LNCaP clone FGC (cell line): ENCODE measurements at places on chromosomes 2 and 18.

GRCh38 chr2:36423172-36423571, 67.6 kb downstream of the CRIM1 start:
- DNase-seq = no peak

- DNase-seq = no peak
Observed at GRCh38 chr2:172361360-172361759, 66.0 kb upstream of the ITGA6 start.

DNA sequence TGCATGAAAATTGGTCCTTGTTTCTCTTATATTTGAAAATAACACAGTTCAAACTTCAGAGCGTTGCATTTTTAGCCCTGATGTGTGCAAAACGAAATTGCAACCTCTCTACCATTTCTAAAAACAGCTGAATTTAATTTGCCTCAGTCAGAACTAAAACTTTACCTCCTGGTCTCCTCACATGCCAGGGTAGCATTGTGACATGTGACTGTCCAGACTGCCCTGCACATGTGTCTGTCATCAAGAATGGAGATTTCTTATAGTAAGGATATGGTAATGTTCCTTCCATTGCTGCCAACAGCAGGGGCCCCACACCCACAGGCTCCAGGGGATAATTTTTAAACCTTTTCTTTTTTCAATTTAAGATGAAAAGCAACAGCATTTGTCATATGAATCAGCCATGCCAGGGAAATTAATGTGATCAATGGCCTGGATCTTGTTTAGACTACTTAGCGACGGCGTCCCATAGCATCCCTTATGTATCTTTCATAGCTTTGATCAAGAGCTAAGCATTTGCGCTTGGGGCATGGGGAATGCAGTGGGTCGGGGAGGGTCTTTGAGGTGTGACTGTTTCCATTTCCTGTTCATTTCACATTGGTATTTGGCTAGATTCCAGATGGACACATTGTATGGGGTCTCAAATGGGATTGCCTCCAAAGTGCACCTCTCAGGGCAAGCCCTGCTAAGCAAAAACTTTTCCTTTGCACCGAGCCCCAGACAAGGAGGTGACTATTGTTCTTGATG, 92.4 kb upstream of the RASGRP3 start:
- DNase-seq = no peak

- DNase-seq = peak; percentile 73
Observed at GRCh38 chr18:76981396-76981968, 151.1 kb downstream of the MBP start.

GRCh38 chr18:39453356-39453755, 1887.8 kb upstream of the CELF4 start:
- DNase-seq = no peak

GRCh38 chr2:182818925-182819324, 47.5 kb downstream of the FRZB start:
- no peak for DNase-seq

DNA sequence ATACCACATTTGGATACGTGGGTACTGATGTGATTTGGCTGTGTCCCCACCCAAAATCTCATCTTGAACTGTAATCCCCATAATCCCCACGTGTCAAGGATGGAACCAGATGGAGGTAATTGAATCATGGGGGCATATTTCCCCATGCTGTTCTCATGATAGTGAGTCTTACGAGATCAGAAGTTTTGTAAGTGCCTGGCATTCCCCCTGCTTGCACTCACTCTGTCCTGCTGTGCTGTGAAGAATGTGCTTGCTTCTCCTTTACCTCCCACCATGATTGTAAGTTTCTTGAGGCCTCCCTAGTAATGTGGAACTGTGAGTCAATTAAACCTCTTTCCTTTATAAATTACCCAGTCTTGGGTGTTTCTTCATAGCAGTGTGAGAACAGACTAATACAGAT, 70.3 kb downstream of the CHST9 start:
- DNase-seq = no peak

DNA sequence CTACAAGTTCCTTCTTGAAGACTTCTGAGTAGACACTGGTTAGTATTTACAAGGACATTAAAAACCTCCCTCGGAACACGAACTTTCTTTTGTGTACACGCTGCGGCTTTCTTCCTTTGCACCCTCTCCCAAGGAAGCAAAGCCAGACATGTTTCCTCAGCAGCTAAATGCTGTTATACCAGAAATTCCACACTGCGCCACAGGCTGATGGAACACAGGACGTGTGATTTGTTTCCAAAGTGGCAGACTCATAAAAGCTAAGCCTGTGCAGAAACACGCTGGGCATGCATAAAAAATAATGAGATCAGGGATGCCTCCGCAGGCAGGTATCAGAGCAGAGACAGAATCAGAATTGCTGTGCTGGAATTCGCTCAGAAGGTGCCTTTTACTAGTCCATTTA, 73.0 kb upstream of the RGPD5 start:
- DNase-seq = peak; percentile 63

DNA sequence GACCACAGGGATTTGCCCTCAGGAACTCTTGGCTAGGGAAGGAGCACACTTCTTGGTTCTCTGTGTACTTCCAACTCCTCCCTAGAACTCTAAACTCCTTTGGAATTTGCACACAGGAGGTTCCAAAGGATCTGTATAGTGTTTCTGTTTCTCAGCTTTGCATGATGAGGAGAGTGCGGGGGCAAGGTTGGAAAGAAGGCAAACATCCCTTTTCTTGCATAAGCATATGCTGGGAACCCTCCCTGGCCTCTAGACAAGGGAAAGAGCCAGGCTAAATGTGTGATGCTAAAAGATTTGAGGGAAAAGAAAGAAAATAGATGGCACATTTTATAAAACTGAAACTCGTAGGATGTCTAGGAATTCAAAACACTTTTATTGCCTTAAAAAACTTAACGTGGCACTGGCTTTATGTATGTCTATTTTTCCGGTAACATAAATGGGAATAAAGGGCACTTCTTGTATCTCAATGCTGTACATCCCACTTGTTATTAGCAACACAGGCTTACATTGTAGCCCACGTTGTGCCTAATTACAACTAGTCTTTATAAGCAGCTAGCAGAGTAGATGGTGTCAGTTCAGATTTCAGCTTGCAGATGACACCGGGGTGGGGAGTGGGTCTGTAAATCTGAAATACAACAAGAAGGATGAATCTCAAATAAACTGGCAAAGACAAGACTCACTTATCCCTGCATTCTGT, 165.8 kb downstream of the GPD2 start:
- no peak for DNase-seq

DNA sequence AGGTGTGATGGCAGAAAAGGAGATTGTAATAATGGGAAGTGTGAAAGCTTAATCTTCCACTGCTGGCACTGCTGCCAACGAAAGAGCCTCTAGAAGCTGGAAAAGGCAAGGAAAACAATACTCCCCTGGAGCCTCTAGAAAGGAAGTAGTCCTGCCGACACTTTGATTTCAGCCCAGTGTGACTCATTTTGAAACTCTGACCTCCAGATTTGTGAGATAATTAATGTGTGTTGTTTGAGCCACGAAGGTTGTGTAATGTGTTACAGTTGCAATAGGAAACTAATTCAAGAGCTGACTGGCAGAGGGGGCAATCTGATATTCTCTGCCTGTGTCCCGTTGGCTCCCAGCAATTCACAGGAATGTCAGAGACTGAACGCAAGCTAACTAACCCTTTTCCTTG, 219.2 kb upstream of the UBE2E3 start:
- no peak for DNase-seq

GRCh38 chr2:226707499-226707898, 92.1 kb downstream of the IRS1 start:
- DNase-seq = no peak
